ENCODE measurements at places on chromosomes 4 and X. TPM values are rescaled to one million over a fixed set of nuclear protein-coding genes. Genes with fewer than 3 reads are reported as not detected.

The PDE6B gene
- not detected for polyA plus RNA-seq

The SLC2A9 gene
- polyA plus RNA-seq = 11.7 TPM

The SLC25A4 gene
- polyA plus RNA-seq = 28.0 TPM

The NXF2 gene
- polyA plus RNA-seq = not detected

The WDR17 gene
- not detected for polyA plus RNA-seq

The LRCH2 gene
- polyA plus RNA-seq = not detected

The WDR44 gene
- 7.5 TPM for polyA plus RNA-seq

The FGG gene
- not detected for polyA plus RNA-seq

The CTPS2 gene
- 42.3 TPM for polyA plus RNA-seq

The ERVMER34-1 gene
- not detected for polyA plus RNA-seq

The TEX13B gene
- polyA plus RNA-seq = not detected

The MAGEA9B gene
- polyA plus RNA-seq = not detected

The RNF4 gene
- polyA plus RNA-seq = 18.6 TPM

The CFI gene
- polyA plus RNA-seq = 8.1 TPM

The PCDH18 gene
- polyA plus RNA-seq = 28.2 TPM

The ARSJ gene
- not detected for polyA plus RNA-seq

Measured in small intestine (tissue), 16 donors.